HTR-8/SVneo (cell line): ENCODE measurements at places on chromosomes 11 and 22.

DNA sequence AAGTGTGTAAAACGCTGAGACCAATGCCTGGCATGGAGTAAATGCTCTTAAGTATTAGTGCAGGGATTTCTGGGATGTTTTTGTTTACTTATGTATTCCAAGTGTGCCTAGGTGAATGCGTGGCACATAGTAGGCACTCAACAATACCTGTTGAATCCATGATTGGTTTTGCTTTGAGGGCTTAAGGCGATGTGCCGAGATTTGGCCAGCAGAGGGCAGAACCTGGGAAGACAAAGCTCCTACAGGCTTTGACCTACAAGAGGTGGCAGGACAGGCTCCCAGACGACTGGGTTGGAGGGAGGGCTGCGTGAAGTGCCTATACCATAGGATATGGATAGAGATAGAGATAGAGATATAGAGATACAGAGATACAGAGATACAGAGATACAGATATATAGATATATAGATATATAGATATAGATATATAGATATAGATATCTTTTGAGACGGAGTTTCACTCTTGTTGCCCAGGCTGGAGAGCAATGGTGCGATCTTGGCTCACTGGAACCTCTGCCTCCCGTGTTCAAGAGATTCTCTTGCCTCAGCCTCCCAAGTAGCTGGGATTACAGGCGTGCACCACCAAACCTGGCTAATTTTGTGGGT is 13.9 kb downstream of the KCNE3 start:
- peak; percentile 67 for DNase-seq

- DNase-seq: peak; percentile 71
Measured at GRCh38 chr11:13440100-13440855, 22.7 kb downstream of the BTBD10 start.

DNA sequence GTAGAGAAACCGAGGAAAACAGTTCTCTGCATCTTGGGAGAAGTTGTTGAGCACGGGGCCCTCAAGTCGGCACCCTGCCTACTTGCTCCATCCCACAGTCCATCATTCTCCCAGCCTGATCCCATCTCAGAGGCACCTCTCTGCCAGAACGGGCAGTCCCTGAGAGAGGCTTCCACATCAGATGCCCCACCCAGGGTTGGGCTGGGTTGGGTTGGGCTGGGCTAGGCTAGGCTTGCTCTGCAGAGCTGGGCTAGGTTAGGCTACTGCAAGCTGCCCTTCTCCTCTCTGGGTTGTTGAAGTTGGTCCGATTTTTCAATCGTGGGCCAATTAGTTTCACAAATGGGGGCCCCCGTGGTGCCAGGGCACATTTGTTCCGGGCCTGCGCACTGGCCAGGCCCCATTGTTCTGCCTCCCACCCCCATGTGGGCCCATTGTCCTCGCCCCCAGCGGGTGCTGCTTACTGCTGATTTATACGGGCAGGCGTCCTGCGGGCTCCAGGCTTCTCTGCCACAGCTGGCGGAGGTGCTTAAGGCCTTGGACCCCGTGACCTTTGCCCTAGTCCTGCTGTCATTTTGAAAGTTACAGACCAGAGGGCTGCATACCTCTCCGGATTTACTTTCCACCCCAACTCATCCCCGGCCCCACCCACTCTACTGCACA is 63.7 kb upstream of the NNMT start:
- no peak for DNase-seq

DNA sequence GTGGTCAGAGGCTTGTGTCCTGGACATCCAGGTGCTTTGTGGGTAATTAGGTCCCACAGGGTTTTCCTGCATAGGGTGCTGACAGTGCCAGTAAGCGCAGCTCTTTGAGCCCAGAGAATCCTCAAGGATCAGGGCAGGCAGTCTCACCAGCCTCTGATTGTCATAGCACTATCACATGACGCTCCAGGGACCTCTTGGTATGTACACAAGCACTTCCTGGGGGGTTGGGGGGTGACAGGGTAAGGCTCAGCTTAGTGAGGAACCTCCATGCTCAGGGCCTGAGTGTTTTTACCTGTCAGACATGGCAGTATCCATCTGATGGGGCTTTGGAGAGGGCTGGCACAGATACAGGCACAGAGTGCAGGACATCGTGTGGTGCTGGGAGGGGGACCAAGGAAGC is 27.9 kb upstream of the SUSD2 start:
- no peak for DNase-seq

GRCh38 chr11:34850334-34850733 is 65.8 kb downstream of the APIP start:
- DNase-seq: no peak
